ENCODE measurements at places on chromosomes 11 and 22.

DNA sequence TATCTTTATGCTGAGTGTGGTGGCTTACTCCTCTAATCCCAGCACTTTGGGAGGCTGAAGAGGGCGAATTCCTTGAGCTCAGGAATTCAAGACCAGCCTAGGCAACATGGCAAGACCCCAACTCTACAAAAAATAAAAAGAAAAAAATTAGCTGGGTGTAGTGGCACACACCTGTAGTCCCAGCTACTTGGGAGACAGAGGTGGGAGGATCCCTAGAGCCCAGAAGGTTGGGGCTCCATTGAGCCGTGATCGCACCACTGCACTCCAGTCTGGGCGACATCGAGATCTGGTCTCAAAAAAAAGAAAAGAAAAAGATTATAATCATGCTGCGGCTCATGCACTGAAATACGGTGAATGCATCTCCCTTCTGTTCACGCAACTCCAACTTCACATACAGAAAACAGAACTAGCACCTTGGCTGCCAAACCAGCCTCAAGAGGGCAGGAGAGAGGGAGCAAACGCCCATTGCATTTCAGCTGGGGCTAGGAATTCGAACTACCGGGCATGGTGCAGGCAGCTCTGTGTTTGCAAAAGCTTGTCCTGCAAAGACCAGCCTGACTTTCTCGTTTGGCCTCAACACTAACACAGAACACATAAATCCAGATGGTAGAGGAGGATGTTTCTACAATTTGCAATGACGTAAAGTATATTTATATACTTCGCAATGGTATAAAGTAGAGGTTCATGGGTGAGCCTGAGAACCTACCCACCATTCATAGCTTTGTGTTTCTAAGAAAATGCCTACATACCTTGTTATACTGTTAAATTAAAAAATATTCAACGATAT, 6.3 kb upstream of the SYNGR1 start:
- peak; percentile 76 for DNase-seq

- DNase-seq, result no peak
Measured at GRCh38 chr22:28909375-28909774, 26.0 kb downstream of the ZNRF3 start.

DNA sequence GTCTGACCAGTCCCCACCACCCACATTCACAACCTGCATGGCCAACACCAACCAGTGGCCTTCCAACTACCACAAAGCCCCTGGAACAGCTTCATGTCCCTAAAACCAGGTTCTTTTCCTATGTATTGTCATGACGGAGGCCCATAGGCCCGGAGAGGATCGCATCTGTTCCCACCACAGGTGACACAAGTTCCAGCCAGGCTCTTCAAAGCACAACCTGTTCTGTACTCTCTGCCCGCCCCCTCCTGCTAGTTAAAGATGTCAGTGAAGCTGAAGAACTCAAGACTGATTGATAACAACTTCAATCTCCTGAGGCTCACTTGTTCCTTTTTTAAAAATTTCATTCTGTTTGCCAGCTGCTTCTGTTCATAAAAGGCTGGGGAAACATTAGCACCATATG, 121.1 kb upstream of the GUCY1A2 start:
- no peak for DNase-seq

DNA sequence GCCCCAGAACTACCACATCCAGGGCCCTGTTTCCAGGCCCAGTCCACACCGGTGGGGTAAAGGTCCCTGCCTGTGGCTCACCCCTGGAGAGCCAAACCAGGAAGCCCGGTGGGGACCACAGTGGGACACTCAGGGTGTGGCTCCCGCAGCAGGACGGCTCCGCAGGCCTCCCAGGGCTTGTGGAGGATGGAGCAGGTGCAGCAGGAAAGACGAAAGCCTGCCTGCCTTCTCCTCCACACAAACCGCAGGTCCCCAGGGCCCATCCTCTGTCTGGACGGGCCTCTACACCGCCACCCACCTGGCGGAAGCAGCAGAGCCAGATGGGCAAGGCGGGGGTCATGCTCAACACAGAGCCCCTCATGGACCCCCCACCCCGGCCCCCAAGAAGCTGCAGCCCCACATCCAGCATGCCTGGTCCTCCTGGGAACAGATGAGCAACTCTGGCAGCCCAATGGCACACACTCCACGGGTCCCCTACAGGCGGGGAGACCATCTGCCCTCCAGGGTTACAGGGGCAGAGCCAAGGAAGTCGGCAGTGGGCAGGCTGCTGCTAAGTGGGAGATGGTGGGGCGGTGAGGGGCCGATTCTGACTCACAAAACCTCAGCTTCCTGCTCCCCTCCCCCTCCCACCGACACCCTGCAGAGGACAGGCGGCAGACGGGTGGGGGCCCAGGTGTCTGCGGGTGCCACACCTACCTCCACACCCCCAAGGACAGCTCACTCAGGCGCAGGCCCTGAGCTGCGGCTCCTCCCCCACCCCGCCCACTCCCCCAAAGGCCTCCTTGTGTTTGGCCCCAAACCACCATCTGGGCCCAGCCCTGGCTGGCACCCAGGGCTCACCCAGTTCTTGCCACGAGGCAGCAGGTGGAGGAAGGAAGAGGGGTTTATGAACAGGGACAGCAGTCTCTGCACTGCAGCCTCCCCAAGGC, 5.2 kb downstream of the SBF1 start:
- DNase-seq, result peak; percentile 93

DNA sequence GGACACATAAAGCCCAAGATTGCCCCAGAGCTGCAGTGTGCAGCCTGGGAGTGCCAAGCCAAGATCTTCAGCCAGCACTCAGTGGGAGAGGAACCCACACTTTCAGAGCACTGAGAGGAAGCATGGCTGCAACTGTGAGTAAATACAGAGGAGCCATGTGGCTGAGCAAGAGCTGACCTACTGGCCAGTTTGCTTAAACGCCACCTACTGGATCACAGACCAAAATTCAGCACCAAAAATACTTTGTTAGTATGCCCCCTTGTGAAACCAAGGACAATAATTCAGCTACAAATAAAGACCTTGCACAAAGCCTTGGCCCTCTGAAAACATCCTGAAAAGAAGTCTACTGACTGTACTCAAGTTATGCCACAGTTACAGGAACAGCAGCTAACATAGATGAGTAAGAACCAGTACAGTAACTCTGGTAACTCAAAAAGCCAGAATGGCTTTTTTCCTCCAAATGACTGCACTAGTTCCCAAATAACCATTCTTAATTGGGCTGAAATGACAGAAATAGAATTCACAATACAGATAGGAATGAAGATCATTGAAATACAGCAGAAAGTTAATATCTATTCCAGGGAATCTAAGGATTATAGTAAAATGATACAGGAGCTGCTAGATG, 10.1 kb upstream of the OR4A15 start:
- peak; percentile 55 for DNase-seq

DNA sequence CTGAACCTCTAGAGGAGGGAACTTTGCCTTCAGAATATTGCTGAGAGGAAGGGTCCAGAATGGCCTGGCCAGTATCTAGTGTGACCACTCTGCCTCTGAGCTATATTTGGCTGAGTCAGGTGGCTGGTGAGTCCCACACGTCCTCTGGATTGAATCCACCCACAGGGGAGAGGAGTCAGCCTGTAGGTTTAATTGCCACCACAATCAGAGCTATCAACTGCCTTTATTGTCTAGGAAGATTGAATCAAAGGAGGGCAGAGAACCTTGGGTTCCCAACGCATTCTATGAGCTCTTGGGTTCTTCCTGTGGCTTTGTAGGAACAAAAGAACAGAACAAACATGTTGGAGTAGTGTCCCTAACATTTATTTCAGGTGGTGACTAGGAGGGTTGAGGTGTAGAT, 67.7 kb downstream of the ST3GAL4 start:
- no peak for DNase-seq

GRCh38 chr22:38214302-38215056, 12.7 kb downstream of the MAFF start:
- peak; percentile 72 for DNase-seq

- no peak for DNase-seq
Measured at GRCh38 chr11:60699936-60700335, 524 bp downstream of the MS4A8 start.

- no peak for DNase-seq
Measured at GRCh38 chr11:76151556-76152085, 54.7 kb downstream of the WNT11 start.

GRCh38 chr11:76114238-76114637, 92.1 kb downstream of the WNT11 start:
- DNase-seq, result no peak

GRCh38 chr11:110113505-110113904, 20.3 kb downstream of the ZC3H12C start:
- DNase-seq, result no peak

DNA sequence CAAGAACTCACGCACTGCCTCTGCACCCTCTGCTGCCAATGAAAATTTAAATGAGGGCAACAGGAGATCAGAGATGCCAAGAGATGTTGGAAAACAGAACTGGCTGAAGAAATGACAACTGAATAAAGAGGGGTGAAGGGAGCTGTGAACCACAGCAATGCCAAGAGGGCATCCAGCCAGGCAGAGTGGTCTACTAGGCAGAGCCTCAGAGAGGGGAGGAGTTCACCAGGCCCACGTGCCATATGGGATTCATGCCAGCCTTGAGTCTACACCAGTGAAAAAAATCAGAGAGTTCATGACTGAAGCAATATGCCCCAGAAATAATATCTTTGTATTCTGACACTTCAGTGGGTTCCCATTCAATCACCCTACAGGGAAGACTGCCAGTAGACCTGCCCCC, 4.4 kb downstream of the APOL2 start:
- no peak for DNase-seq

DNA sequence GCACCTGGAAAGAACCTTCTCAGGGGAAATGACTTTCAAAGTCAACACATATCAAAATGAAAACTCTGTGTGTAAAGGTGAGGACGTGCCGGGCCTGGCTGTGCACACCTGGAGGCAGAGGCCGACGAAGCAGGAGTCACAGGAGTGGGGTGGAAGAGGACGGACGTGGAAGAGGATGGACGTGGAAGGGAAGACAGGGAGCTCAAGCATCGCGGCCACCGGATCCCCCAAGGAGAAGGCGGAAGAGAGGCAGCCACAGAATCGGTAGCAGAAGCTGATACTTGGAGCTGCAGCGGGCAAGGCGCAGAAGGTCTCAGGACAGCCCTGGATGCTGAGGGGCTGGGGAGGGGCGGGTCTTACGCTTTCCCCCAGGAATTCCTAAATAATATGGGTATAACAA, 519.8 kb downstream of the BRD1 start:
- DNase-seq, result no peak

- DNase-seq, result no peak
Measured at GRCh38 chr22:47547881-47548650, 785.6 kb downstream of the TBC1D22A start.

DNA sequence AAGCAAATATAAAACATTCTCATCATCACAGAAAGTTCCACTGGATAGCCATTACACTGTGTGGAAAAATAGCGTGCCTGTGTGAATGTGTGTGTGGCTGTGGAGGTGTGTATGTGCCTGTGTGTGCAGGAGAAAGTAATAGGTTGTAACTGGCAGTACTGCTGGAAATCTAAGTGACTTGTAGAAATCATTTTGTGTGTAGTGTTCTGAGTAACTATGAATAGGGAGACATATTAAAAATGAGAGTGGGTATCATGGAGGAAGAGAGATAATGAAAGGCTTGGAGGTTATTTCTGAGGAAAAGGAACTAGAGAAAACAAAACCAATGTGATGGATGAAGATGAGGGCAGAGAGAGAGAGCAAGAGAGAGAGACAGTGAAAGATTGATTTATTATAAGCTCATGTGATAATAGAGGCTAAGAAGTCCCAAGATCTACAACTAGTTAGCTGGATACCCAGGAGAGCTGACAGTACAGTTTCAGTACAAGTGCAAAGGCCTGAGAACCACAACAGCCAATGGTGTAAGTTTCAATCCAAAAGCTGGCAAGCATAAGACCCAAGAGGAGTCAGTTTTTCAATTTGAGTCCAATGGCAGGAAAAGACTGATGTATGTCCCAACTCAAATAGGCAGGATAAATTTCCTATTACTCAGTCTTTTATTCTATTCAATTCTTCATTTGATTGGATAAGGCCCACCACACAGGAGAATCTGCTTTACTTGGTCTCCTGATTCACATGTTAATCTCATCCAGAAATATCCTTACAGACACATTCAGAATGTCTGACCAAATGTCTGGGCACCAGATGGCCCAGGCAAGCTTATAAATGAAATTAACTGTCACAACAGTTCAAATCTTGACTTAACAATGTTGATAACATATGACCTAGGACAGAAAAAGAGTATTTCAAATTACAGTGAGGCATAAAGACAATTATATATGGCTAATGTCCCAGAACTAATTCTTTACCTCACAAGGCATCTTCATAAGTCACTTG, 14.9 kb downstream of the KBTBD3 start:
- DNase-seq, result peak; percentile 23

DNA sequence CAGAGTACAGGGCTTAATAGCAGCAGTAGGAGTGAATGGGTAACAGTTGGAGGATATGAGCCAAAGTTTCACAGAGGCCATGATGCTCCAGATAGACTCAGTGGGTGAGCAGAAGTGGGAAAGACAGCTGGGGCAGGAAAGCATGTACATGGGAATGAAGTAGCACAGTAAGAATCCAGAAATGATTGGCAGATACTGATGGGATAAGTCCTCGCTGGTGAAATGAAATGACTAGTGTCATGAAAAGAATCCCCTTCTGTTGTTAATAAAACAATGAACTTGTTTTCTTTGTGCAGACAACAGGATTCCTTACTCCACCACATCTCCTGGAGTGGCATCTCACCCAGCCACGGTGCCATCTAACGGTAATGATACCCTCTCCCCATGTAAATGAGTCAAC, 17.4 kb upstream of the PANX1 start:
- DNase-seq, result no peak

GRCh38 chr11:72704028-72704782, 30.0 kb upstream of the PDE2A start:
- no peak for DNase-seq

- DNase-seq, result no peak
Measured at GRCh38 chr11:34719303-34719848, 98.5 kb downstream of the EHF start.

GRCh38 chr22:25085156-25085555, 114.5 kb upstream of the CRYBB3 start:
- DNase-seq, result no peak

DNA sequence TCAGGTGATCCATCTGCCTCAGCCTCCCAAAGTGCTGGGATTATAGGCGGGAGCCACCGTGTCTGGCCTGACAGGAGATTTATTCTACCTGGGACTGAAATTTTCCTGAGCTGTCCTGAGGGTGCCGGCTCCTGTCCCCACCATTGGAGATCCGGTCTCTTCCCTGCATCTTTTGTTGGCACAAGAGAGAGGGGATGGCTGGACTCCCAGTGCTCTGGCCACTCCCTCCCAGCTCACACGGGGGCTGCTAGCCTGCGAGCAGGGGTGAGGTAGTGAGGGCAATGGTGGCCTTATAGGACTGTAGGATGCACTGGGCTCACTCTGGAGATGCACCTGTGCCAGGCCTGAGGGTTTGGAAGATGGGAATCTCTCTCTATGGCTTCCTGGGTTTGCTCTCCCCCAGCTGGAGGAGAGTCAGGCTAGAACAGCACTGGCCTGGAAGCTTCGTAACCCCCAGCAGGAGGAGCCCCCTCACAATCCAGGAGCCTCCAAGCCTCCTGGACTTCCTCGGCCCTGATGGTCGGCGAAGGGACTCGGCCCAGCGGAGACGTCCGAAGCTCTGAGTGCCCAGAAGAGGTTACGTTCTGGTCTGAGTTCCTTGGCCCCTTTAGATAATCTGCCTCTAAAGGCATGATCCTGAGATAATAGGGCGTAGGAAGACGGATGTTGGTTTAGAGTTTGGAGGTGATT, 106.4 kb downstream of the NECTIN1 start:
- DNase-seq, result no peak

Data from MM.1S (cell line).